ENCODE measurements at places on chromosomes 16 and 17.

DNA sequence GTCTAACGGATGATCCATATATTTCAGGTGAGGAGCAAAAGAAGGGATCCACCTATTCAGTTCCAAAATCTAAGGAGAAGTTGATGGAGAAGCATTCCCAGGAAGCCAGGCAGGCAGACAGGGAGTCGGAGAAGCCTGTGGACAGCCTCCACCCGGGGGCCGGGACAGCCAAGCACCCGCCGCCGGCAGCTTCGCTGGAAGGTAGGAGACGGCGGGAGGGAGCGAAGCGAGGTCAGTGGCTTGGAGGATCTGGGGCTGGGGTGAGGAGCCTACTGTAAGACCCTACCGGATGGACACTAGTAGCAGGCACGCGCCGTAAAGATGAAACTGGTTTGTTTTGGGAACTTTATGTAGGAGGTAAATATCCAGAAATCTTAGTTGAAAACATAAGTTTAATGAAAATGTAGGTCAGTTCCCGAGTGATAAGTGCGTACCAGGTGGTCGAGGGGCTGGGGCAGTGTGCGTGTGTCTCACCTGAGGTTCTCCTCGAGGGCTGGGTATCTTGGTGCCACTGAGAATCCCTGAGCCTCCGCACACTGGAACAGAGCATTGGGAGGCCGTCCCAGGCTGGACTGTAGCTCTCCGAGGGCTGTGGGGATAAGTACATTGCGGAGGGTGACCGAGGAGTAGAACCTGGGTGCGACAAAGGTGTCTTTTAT, 714 bp downstream of the SPATA33 start:
- DNase-seq, result no peak

DNA sequence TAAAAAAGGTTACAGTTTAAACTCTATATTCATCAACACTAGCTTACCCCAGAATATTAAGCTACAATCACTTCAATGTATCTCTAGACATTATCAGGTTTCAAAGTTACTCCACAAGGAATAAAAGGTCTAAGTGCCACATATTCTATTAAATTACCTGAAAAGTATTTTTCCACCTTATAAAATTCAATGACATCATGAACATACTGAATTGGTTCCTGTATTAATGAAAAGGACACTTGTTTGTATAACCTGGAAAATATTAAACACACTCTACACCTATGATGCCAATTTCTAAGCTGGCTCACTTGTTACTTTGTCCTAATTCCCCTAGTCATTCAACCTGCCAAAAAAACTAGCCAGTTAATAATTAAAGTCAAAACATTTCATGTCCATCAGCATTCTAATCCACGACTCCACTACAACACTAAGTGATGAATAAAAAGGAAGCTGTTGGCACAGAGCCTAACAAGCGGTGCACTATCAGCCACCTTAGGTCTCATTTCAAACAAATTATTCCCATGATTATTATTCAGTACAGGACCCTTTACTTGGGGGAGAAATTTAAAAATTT, 12.2 kb downstream of the MED13 start:
- no peak for DNase-seq

GRCh38 chr16:21608639-21609328, 9.4 kb downstream of the METTL9 start:
- DNase-seq, result no peak

DNA sequence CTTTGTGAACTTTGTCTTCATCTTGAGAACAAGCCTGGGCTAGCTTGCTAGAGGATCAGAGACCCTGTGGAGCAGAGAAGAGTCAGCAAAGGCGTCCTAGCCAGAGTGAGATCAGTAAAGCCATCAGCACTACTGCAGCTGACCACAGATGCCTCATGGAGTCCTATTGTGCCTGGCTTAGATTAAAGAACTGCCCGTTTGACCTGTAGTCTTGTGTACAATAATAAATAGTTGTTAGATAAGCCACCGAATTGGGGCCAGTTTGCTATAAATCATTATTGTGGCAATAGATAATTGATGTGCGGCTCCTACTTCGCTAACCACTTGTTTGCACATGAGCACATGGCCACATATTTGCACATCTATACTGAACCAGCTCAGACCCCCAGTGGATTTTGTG, 103.0 kb downstream of the CYLD start:
- no peak for DNase-seq

DNA sequence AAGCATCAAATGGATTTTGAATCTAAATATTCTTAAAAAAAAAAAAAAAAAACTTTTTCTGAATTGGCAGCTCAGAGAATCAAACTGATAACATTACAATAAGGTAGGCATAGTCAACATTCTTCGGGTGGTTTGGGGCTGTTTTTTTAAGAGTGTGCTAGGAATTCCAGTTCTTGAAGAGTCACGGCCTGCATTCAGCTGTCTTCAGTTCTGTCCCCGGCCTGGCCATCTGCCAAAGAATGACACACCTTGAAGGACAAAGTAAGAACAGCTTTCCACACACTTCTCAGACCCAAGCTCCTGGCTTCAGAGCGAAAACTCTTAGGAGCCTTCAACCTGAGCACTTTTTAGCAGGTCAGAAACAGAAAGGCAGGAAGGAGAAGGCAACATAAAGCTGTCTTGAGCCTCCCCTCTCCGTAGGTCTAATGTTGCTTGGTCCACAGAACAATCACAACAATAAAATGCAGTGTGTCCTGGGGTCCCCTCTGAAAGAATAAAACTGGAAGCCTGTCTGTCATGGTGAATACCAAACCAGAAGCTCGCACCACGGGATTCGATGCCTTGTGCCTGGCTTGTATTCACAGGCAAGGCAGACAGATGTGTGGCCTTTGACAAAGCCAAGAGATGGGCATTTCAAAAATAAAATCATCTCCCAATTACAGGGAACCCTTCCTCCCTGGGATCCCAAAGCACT, 524.4 kb upstream of the ZFHX3 start:
- DNase-seq, result peak; percentile 31

DNA sequence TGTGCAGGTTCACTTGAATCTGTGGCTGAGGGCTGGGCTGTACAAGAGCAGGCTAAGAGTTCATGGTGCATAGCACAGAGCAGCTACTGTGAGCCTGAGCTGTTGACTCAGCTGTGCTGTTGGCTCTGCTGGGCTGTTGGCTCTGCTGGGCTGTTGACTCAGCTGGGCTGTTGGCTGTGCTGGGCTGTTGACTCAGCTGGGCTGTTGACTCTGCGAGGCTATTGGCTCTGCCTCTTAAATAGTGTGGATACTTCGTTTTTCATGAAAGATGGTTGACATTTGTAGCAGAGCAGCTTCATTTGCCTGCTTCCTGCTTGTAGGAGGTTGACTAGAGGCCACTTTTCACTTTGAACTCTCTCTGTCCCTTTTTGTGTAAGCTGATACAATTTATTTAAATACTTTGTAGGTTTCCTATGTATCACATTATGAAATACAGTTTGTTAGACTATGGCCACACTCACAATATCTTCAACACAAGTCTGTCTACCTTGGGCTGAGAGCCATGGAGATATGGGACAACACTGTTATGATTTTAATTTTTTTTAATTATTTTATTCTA, 40.3 kb upstream of the CCNF start:
- DNase-seq, result no peak

DNA sequence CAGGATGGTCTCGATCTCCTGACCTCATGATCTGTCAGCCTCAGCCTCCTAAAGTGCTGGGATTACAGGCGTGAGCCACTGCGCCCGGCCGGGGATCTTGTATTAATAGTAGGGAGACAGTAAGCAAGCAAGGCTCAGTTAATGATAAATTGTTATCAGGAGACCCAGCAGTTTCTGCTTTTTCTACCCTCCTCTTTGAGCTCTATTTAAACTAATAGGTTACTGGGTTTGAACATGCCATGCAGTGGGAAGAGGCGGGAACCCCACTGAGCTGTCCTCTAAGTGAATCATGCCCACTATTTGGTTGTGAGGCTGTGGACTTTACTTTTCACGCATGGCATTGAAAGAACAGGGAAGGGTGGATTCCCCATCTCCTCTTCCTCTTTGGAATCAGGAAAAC, 223.9 kb downstream of the WWOX start:
- DNase-seq, result no peak

DNA sequence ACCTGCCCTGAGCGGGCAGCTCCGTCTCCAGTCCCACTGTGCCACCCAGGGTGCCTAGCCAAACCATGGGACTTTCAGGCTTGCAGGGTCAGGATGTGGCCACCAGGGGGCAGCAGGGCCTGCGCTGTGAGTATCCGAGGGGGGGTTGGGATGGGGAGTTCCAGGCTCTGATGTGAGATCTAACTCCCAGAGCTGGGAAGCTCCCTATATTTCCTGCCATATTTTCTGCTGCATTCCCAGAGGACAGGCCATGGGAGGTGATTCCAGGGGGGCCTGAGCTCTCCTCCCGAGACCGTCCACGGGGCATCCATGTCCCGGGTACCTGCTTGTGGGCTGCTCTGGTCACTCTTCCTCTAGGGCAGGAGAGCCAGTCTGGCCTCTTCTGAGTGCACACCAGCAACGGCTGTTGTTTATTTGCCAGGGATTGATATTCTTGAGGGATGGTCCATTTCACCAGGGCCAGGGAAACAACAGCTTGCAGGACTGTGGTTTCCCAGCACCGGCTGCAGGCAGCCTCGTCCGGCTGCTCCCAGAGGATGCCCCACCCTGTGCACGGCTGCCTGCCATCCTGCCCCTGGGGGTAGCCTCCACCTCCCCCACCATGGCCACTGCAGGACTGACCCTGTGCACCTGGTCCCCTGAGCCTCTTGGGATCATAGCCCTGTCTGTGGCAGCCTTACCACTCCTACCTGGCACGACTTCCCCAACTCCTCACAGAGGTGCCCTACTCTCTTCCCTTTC, 1.2 kb downstream of the GPR142 start:
- peak; percentile 39 for DNase-seq

DNA sequence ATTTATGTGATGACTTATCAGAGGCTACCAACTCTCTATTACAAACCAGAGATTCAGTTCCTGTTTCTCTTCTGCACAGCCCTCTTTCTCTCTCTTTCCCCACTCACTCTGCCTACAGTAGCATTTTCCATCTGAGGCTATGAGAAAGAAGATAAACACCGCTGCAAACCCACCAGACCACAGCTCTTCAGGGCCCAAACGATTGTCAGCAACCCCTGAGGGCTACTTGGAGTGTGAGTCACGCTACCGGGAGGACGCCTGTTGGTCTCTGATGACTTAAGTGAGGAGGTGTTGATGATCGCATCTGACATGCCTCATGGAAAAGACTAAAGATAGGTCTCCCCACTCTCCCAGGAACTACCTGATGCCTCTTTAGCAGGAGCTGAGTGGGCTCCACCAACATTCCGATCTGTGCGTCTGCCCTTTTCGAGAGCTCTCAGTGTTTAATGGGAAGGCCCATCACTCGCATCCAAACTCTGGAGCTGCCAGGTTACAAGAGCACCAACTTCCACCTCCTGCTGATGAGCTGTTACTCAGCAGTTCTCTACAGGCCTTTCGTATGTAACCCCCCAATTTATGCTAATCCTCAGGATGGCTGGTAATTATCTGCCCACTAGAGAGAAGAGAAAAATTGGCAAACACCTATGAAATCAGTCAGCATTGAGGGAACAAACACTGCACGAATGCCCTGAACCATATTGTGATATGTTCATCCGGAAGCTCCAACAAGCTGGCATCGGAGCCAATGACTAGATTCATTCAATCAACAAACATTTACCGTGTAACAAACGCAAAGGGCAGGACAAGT, 9.2 kb downstream of the GRIN2A start:
- no peak for DNase-seq

GRCh38 chr16:31177136-31177535, 2.8 kb upstream of the FUS start:
- peak; percentile 45 for DNase-seq

- DNase-seq, result no peak
These were observed 65.7 kb downstream of the CENPV start for GRCh38 chr17:16287563-16288027.

DNA sequence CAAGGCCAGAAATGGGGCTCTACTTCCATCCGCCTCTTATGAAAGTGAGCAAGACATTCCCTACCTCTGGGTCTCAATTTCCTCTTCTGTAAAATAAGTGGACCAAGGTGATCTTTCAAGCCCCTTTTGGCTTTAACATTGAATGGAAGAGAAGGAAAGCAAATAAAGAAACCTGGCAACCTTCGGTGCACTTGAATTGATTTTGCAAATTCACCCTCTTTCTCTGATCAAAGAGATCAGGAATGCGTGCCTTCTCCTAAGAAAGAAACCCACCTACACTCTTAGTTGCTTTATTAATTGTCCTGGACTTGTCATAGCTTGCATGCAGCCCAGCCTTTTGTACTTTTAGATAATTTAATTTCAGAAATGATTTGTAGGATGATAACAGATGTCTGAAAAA, 3.0 kb downstream of the MSI2 start:
- DNase-seq, result no peak

DNA sequence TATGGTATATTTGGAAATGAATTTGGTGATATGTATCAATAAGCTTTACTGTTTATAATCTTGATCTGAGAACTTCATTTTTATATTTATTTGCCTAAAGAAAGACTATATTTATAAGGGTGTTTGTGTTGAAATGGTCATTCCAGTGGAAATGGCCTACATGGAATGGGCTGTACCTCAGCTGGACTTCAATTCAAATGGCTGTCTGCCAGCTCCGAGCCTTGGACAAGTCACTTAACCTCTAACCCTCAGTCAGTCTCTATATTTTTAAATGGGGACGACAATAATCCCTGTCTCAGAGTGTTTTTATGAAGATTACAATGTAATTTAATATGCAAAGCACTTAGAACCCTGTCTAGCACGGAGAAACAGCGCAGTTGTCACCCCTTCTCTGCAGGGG, 260.8 kb upstream of the CACNG5 start:
- DNase-seq, result no peak

GRCh38 chr17:6551869-6552531, 4.4 kb downstream of the PITPNM3 start:
- peak; percentile 61 for DNase-seq

DNA sequence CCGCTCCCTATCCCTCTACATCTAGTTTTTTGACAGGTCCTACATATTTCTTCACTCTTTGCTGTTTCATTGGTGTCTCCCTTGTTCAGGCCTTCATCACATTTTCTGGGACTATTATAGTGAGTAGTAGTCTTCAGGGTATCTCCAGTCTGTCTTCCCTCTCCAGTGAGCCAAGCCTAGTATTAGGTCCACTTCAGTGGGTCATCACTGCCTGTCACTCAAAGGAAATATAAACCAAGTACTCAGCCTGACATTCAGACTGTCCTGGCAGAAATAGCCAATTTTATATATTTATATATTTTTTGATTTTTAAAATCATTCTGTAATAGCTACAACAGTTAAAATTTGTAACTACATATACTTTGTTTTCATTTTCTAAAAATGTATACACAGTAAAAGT, 137.8 kb downstream of the CYB561 start:
- DNase-seq, result no peak

DNA sequence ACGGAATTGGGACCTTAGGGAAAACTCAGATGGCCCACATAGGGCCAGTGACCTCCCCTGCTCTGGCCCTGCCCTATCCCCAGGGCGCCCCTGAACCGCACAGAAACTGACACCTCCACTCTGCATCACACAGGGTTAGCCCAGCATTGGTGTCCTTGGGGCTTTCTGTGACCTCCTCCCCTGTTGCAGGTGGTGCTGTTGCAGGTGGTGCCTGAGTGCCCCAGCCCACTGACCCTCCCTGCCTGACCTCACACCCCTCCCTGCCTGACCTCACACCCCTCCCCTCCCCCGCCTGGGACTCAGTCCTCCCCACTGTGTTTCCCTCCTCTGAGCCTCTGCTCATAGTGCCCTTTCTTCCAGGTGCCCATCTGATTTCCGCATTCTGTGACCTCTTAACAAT, 21.4 kb downstream of the TNFRSF13B start:
- no peak for DNase-seq

- DNase-seq, result no peak
These were observed 30.8 kb downstream of the BEAN1 start for GRCh38 chr16:66457888-66458287.

All from spinal cord (tissue), 10 donors.